ENCODE measurements at places on chromosomes 3 and 15.

DNA sequence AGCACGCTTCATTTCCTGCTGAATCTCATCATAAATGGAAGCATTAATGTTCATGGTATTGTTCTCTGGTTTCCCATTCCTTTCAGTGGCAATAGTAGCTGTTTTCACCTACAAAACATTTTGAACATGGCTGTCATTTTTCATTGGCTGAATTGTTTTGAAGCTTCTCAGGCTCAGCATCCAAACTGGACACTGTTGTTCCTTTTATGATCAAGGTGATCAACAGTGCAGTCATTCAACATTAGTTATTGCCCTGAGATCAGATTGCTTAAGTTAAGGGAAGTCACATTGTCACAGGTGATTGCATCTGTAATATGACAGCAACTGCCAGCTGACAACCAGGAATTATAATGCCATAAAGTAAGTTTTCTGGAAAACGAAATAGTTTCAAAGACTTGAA is 46.9 kb downstream of the SATB1 start:
- no peak for DNase-seq

- no peak for DNase-seq
Observed at GRCh38 chr3:154250291-154250690, 74.0 kb downstream of the DHX36 start.

GRCh38 chr3:177802151-177802900 is 605.0 kb upstream of the TBL1XR1 start:
- no peak for DNase-seq

- DNase-seq, result no peak
Observed at GRCh38 chr15:88487178-88487795, 19.8 kb downstream of the MRPS11 start.

GRCh38 chr3:105274536-105274935 is 92.2 kb upstream of the ALCAM start:
- no peak for DNase-seq

DNA sequence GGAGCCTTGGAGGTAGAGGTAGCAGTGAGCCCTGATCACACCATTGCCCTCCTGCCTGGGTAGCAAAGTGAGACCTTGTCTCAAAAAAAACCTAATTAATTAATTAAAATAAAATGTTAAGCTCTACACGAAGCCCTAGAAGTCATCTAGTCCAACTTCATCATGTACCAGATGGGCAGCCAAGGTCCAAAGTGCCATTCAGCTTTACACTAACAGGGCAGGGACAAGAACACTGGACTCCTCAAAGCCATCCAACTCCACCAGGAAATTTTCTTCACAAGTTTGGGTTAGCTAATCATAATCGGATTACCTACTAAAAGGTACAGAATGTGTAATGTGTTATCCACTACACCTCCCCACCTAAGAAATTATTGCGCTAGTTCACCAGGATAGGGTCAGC is 48.8 kb downstream of the WWTR1 start:
- DNase-seq, result no peak

- no peak for DNase-seq
Observed at GRCh38 chr15:99009741-99010330, 2.2 kb upstream of the PGPEP1L start.

DNA sequence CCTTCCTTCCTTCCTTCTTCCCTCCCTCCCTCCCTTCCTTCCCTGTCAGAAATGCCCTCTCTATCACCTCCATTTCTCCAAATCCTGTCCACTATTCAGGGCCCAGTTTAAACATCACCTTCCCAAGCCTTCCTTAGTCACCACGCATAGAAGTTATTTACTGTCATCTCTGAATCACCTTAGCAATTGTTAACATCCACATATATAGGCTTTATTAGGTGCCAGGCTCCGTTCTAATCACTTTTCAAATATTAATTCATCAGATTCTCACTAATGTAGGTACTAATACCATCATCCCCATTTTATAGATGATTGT is 1.1 kb upstream of the MAGEF1 start:
- no peak for DNase-seq

DNA sequence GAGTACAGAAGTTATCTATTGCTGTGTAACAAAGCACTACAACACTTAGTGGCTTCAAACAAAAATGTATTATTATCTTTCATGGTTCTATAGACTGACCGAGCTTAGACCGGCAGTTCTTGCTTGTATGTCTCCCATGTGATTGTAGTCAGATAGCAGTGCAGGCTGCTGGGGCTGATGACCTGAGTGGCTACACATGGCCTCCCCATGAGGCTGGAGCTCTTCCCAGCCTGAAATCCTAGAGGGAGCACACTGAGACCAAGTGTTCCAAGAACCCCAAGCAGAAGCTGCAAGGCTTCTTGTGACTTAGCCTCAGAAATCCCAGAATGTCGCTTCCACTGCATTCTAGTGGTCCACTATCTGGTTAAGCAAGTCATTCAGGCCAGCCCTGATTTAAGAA is 141.2 kb upstream of the TLE3 start:
- DNase-seq, result no peak

DNA sequence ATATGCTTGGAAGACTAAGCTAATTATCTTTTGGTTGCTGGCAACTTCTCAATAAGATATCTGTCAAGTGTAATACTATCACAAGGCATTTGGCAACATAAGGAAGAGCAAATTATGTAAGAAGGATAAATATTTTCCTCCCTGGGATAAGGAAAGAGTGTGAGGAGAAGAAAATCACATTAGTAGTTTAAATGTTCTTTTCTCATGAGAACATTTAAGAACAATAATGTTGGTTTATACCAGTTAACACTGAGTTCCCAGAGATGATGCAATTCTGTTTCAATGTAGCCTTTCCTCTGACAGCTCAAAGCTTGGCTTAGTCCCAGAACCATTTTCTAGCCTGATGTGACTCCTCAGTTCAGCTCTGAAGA is 66.1 kb upstream of the NPHP3 start:
- DNase-seq, result no peak

DNA sequence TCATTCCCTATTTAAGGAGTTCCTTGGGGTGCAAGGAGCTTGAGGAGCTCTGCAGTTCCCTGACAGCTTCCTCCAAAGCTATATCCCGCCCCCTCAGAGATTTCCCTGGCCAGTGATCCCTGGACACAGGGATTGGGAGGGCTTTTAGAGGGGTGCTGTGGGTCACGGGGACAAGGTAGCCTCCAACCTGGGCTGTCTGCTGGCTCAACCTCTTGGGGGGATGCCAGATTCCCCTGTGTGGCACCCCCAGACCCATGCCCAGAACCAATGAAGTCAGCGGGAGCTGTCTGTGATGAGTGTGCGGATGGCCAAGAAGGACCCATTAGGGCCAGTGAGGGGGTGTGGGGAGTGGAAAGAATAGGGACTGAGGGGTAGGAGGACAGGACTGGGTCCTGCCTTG is 21.0 kb upstream of the ATP2B2 start:
- no peak for DNase-seq

DNA sequence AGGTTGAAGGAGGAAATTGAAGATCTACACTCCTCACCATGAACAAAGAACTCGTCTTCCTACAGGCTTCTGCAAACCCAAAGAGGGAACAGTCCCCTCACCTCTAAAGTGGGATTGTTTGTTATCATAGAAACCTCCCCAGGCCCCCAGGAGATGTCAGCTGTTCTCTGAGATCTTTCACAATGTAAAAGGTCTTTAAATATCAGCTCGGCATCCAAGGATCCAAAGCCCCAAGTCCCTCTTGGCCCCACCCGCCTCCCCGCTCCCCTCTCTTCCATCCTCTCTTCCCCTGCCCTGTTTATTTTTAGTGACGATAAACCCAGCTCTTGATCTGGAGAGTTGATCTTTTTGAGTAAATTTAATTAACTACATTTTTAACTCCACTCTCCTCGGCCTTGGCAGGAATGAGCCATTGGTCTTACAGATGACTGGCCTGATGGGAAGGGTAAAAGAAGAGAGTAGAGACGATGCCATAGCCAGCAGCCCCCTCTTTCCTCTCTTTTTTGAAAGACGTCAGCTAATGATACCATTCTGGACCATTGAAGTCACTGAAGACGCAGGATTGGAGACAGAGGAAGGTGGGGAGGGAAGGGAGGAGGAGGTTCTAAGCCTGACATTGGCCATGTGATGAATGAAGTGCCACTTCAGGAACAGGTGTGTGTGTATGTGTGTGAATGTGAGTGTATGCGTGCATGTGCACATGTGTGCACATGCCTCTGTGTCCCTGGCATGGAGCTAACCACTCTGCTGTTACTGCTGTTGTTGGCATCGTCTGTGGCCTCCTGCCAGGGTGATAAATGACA is 521.8 kb downstream of the NTRK3 start:
- DNase-seq, result no peak

DNA sequence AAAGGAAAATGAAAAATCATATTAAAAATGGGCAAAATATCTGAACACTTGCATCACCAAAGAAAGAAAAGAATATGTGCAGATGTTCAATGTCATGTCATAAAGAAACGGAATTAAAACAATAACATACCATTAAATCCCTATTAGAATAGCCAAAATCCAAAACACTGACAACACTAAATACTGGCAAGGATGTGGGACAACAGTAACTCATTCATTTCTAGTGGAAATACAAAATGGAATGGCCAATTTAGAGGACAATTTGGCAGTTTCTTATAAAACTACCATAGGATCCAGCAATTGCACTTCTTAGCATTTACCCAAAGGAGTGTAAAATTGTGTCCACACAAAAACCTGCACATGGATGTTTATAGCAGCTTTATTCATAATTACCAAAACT is 542.5 kb upstream of the UBE2E2 start:
- DNase-seq, result no peak

DNA sequence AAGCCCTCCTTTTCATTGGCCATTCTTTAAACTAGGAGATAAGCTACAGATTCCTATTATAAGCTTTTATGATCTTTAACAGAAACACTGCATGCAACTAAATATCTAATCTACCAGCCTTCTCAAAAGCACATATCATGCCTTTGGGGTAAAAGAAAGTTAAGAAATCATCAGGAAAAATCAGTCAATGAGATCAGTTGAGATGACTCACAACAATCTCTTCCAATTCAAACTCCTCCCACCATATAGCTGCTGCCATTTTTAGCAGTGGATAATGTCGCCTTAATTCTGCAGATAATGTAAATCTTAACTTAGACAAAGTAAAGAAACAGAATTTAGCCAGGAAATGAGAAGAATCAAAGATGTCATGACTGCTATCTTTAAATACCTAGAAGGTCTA is 135.2 kb upstream of the BCL6 start:
- DNase-seq, result no peak

DNA sequence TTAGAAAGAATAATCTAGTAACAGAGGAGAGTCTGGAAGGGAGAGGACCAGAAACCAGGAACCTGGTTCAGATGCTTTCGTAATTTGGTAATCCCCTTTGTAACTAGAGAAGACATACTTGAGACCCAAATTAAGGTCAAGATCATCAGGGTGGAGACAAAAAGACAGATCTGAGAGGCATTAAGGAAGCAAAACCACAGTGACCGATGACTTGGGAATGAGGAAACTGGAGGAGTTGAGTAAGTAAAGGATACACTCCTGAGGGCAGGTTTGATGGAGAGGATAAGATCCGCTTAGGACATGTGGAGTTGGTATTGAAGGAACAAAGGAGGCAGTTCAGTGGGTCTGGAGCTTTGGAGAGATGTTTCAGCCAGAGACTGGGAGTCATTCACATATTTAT is 23.6 kb upstream of the BCL2A1 start:
- no peak for DNase-seq

GRCh38 chr3:23696842-23697241 is 108.9 kb upstream of the UBE2E1 start:
- DNase-seq, result no peak

GRCh38 chr15:83652626-83653204 is 1.2 kb upstream of the ADAMTSL3 start:
- no peak for DNase-seq

- DNase-seq, result no peak
Observed at GRCh38 chr15:98760112-98760826, 111.9 kb downstream of the IGF1R start.

- no peak for DNase-seq
Observed at GRCh38 chr15:92074646-92075045, 221.1 kb downstream of the SLCO3A1 start.

GRCh38 chr15:64099379-64099778 is 3.6 kb downstream of the SNX1 start:
- DNase-seq, result no peak

DNA sequence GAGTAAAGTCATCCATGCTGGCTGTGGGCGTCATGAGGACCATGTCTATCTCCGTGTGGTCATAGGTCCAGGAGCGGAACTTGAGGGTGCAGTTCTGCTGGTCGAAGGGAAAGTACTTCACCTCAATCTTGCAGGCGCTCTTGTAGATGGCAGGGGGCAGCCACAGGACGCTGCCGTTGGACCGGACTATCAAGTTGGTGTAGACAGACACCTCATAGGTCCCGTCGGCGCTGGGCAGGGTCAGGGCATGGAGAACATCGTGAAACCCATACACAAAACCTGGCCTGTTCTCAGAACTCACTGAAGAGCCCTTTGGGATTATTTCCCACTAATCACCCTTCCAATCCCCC is 8.9 kb upstream of the CHRNA3 start:
- DNase-seq, result no peak

- no peak for DNase-seq
Observed at GRCh38 chr3:66121318-66121717, 82.6 kb upstream of the MAGI1 start.

DNA sequence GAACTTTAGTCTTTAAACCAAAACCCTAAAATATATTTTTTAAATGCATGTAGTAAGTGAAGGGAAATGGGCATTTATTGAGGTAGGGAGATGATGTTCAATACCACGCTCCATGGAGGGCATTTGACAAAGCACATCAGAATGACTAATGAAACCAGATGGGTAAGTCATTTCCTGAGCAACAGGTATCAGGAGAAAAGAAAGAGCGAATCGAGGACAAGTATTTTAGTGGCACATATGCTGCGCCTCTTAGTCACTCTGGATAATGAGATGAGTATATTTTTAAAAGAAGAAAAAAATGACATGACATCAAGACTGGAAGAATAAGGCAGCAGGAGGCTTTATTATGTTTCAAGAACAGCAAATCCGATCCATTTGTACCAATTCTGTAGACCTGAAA is 129.0 kb upstream of the ARHGEF3 start:
- no peak for DNase-seq

GRCh38 chr15:92425578-92426225 is 32.0 kb downstream of the ST8SIA2 start:
- no peak for DNase-seq

DNA sequence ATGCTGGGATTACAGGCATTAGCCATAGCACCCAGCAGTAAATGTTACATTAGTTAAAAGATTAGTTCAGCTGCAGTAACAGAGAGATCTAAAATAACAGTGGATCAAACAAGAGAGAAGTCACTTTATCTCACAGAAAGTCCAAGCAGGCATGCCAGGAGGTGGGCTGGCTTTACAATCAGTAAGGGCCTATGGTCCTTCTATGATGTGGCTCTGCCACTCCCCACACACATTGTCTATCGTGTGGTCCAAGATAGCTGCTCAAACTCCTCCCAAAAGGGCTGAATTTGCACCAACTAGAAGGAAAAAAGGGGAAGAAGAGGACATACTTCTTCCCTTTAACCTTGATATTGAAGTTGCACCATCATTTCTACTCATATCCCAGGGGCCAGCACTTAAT is 4.6 kb upstream of the RUVBL1 start:
- no peak for DNase-seq

DNA sequence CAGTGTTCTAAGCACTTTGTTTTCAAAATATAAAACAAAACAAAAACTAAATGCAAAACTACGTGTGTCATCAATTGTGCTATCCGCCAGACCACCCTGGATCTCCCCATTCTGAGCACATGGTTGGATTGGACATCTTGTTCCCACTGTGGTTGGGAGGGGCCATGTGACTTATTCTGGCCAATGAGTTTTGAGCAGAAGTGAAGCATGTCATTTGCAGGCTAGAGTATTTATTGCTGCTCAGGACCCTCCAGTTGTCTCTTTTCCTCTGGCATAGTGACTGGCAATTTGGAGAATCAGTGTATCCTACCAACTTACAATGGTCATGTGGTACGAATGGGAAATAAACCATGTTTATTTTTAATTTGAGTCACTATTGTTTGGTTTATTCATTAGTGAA is 70.2 kb upstream of the ST8SIA2 start:
- no peak for DNase-seq

Data from Caco-2 (cell line).